ENCODE measurements at places on chromosomes 3 and 15.

GRCh38 chr3:131009698-131010097 is 16.9 kb downstream of the ASTE1 start:
- DNase-seq = no peak

GRCh38 chr15:41655716-41656115 is 4.5 kb upstream of the MGA start:
- DNase-seq = no peak

- no peak for DNase-seq
Observed at GRCh38 chr3:64977308-64978100, 289.7 kb upstream of the ADAMTS9 start.

DNA sequence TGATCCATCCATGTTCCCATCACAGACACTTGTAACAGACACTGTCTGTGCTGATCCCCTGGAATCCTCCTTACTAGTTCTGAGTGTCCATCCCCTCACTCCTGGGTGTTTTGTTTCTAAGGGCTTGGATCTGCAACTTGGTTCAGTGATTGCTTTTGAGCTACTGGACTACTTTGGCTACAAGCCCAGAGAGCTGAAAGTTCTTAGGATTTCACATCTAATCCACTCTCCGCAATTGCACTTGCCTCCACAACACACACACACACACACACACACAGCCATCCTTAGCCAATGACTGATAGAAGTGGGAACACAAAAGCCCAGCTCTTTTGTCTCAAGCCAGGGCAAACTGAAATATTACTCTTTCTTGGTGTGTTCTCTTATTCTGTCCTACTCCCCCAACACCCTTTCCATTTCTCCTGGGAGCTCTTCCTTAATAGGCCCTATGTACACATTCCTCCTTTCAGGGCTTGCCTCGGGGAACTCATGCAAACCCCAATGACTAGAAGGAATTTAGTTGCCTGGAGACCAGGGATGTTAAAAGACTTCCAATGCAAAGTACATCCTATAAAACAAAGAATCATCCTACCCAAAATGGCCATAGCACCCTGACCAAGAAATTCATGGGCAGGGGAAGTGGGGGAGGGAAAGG is 206.1 kb upstream of the UBE2E2 start:
- no peak for DNase-seq

DNA sequence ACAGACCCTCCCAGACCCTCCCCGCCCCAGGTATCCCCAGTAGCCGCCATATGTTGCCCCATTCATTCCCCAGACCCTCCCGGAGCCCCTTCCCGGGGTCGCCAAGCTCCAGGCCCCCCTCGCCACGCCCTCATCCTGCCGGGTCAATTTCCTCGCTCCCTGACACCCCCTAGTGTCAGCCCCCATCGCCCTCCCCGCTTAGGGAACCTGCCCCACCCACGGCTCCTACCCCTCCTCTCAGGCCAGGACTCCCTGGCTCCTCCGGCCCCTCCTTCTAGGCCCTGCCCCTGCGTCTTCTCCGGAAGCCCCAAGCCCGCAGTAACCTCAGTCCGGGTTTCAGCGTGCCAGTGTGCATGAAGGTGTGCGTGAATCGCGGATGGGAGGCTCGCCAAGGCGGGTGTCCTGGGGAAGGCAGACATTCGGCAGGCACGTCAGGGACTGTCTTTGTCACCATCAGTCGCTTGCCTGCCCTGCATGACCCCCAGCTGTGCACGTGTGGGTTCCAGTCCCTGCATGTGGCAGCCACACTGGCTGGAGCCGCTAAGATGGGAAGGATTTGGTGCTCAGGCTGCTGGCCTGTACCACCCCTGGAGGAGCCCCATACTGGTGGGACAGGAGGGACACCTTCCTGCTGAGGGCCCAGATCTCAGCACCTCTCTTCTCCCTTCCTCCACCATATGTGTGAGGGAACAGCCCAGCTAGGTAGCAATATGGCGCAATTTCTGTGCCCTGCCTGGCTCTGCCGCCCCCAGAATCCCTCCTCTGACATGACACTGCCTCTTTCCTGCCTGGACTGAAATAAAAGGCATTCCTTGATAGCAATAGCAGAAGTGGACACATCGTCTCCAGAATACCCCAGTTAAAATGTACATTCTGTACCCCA is 693 bp downstream of the DISP2 start:
- DNase-seq = peak; percentile 32

- DNase-seq = no peak
Observed at GRCh38 chr3:85592256-85592655, 633.5 kb downstream of the CADM2 start.

DNA sequence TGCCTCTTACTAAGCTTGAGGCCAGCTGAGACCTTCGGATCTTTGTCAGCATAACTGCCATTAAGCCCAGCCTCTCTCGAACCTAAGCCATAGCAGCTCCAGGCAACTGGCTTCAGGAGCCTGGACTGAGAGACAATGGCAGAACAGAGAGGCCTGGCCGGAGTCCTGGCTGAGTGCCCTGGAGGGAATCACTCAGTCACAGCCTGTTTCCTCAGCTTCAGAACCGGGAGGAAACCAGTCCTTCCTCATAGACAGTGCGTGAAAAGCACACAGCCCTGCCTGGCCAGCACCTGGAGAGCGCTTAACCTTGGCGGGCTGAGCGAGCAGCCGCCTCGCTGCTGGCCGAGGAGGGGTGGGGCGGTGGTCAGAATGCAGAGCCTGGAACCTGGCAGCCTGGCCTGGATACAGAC is 21.6 kb downstream of the RNU5B-1 start:
- DNase-seq = no peak

DNA sequence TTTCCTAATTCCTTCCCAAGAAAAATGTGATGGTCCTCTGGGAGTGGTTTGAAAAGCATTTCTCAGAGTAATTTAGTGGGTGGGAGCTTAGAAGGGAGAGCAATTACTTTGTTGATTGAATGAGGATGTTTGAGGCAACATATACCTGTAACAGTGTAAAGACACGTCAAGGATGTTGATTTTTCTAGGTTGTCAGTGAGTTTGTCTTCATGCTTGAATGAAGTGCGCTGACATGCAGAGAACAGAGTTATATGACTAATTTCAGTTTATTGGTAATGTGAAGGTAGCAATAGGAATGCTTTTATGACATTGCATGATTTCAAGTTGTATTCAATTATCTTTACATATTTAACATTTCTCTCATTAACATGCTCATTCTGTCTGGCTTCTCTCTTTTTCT is 286.9 kb downstream of the NFKBIZ start:
- no peak for DNase-seq

GRCh38 chr3:3333571-3333970 is 154.1 kb upstream of the CRBN start:
- no peak for DNase-seq

DNA sequence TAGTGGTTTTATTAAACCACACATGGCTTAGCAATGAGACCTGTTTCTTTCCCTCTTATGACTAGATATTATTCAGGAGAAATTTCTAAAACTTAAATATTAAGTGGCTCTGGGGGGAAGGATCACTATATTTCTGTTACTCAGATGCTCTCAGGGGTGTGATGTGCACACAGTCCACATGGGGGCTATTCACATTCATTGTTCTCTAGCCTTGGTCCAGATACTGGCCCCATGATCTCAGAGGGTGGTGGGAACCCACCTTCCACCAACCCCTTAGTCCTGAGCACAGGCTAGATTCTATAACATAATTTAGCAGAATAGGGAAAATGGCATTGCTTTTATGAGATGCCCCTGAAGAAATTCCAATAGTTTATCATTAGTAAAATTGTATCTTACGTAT is 149.0 kb upstream of the ST8SIA2 start:
- no peak for DNase-seq

DNA sequence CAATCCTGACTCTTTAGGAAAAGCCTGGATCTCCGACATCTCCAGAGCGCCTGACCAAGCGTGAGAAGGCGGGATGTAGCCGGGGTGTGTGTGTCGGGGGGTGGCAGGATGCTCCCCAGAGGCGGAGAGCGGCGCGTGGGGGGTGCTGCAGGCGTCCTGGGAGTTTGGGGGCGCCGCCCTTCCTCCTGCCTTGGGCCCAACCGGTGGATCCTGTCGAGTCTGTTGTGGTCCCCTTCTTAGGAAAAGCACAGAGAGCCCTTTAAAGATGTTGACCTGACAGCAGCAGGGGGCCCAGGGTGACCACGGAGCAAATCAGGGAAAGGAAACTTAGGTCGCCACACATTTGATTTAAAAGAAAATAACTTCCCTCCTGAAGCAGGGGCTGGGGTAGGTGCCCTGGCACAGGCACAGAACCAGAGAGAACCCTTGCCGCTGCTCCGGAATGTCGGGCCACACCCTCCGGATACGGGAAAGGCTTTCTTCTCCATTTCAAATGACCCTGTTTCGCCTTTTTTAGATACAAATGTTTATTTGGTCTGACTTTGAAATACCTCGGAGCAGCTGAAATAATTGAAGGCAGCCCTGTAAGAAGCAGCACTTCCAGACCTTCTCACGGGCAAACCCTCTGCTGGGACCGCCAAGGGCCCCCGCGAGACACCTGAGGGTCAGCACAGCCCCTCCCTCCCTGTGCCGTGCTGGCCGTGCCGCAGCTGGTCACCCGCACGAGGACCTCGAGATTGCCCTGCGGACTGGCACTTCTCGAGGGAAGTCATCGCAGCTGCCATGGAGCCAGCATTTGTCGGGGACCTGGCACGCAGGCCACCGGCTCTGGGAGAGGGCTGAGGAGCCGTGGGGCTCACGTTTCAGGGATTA is 102.9 kb upstream of the KLF13 start:
- DNase-seq = no peak

GRCh38 chr3:193590088-193590856 is 2.7 kb upstream of the OPA1 start:
- DNase-seq = no peak

DNA sequence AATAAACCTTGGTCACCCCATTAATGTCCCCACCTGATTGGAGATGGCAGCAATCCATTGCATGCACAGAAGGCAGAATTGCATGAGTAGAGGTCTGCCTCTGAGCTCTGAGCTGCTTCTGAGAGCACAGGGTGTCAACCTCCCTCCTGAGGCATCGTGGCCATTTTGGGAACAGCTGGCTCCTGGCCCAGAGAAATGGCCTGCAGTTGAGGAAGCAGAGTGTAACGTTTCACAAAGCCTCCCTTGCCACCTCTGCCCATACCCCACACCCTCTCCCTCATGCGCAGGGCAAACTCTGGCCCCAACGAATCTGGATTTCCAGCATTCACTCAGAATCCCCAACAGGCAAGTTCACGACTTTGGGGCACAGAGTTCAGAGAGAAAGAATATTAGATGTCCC is 198.9 kb downstream of the ADAMTS9 start:
- DNase-seq = no peak

GRCh38 chr3:168722091-168722490 is 626.4 kb upstream of the GOLIM4 start:
- DNase-seq = no peak

DNA sequence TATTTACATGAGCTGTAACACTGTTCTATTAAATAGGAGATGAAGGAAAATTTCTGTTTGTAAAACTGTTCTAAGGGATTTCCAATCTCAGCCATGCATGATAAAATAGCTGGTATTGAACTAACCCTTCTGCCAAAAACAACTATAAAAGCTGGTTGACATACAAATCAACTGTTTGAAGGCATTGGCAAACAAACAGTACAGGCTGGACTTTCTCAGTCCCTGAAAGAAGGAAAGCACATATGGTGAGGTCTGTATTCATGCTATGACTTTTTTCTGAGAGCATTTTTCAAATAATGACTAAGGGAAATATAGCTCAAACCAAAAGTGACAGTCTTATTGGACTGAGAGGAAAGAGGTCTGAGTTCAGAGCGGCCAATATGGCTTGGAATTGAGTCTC is 117.0 kb upstream of the CCDC54 start:
- DNase-seq = no peak

DNA sequence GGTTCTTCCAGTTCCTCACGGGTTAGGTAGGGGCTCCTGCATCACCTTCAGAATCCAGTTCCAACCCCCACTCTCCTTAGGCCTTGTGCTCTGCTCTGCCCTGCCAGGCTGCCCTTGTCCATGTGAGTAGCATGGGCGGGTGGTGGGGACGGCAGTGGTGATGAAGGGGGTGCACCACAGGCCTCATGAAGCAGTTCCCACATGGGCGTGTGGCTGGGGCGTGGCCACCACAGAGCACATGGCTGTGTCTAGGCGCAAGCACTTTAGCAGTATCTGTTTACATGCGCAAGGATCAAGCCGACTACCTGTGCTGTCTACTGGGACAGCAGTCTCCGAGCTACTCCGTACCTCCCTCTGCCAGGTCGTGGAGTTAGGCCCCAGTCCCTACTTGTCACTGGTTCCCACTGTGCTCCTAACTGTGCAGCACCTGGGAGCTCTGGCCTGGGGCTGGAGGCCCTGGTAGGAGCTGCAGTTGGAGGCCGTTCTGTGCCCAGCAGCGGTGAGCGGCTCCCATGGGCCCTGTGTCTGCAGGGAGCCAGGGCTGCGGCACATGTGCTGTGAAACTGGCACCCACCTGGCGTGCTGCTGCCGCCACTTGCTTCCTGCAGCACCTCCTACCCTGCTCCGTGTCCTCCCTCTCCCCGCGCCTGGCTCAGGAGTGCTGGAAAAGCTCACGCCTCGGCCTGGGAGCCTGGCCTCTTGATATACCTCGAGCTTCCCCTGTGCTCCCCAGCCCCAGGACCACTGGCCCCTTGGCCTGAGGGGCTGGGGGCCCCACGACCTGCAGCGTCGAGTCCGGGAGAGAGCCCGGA is 53.5 kb downstream of the PLXNA1 start:
- DNase-seq = no peak

GRCh38 chr15:74182131-74182530 is 8.6 kb downstream of the ISLR start:
- no peak for DNase-seq

GRCh38 chr15:58526647-58527192 is 94.9 kb downstream of the LIPC start:
- DNase-seq = no peak

DNA sequence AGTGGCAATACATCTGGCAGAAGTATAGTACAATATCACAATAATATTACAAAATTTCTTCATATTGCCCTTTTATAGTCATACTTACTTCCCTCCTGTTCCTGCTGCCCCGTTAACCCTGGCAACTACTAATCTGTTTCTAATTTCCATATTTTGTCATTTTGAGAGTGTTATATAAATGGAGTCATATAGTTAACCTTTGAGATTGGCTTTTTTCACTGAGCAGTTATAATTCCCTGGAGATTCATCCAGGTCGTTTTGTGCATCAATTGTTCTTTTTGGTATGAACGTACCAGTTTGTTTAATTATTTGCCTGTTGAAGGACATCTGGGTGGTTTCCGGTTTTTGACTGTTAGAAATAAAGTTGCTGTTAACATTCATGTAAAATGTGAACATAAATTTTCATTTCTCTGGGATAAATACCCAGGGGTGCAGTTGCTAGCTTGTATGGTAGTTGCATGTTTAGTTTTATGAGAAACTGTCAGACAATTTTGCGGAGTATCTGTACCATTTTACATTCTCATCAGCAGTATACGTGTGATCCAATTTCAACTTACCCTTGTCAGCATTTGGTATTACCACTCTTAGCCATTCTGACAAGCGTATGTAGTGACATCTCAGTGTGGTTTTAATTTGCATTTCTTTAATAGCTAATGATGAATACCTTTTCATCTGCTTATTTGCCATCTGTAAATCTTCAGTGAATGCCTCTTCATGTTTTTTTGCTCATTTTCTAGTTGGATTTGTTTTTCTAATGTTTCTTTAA is 32.2 kb upstream of the IL20RB start:
- DNase-seq = no peak

- no peak for DNase-seq
Observed at GRCh38 chr15:62316413-62317060, 151.5 kb upstream of the C2CD4B start.

Measured in stimulated activated CD4-positive, alpha-beta T cell treated with anti-CD3 and anti-CD28 coated beads, Interleukin-12 subunit alpha, Interleukin-12 subunit beta, amount 100 ng/mL, for 4 hours (primary cell).